ENCODE measurements at places on chromosomes 1 and 21.

DNA sequence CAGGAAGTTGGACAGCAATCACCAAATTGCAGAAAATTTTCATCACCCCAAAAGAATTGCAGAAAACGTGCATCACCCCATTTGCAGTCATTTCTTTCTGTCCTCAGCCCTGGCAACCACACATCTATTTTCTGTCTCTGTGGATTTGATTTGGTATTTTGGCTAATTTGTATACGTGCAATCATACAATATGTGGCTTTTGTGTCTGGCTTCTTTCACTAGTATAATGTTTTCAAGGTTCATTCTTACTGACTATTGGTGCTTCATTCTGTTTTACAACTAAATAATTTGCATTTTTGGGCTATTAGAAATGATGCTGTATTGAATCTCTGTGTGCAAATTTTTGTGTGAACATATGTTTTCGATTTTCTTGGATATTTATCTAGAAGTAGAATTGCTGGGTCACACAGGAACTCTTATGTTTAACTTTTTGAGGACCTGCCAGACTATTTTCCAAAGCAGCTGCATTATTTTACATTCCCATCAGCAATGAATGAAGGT, 24.8 kb upstream of the PRDM2 start:
- DNase-seq: no peak

- DNase-seq: no peak
Observed at GRCh38 chr1:109539676-109540075, at the start of gene GPR61. Gene GPR61, plus strand, starts transcription at chr1:109539872. Its CDS starts 3,151 bp downstream, at chr1:109543023.

DNA sequence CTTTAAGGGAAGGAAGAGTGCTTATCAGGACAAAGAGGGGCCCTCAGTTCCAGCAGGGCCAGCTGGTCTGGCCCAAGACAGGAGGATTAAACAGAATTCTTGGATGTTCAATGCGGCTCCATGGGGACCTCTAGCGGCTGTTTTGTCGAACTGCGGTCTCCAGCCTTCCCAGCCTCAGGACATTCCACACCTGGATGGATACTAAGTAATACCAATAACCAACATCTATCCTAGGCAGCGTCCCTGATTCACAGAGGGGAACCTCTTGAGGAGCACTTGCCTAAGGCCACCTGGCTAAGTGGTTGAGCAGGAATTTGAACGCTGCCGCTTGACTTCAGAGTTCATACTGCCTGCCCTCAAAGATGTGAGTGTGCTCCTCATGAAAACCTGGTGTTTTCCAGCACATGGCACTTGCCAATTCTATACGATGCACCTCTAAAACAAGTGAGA, 15.5 kb upstream of the CD247 start:
- DNase-seq: peak; percentile 88

DNA sequence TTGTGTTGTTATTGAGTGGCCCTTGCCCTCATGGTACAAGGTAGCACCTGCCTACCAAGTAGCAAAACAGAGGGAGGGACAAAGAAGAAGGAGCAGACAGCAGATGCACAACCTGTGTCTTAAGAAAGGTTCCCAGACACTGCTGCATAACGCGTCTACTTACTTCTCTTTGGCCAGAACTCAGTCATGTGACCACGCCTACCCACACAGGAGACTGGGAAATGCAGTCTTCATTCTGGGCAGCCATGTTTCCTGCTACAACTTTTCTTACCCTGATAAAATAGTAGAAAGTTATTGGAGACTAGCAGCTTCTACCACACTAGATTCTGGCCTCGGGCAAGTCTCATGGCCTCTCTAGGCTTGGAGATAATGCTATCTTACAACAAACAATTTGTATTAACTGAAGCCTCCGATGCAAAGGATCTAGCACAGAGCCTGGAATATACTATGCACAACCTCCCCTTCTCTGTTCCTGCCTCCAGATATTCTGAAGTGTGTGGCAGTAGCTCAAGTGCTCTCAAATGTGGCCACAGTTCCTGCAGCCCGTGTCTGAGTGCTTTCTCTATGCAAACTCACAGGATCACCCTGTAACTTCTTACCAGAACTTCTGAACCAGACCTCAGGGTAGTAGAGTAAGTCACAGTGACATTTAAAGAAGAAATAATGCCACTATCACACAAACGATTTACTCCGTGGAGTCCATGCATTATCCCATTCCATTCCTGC, 34.1 kb upstream of the BTG2 start:
- DNase-seq: no peak

DNA sequence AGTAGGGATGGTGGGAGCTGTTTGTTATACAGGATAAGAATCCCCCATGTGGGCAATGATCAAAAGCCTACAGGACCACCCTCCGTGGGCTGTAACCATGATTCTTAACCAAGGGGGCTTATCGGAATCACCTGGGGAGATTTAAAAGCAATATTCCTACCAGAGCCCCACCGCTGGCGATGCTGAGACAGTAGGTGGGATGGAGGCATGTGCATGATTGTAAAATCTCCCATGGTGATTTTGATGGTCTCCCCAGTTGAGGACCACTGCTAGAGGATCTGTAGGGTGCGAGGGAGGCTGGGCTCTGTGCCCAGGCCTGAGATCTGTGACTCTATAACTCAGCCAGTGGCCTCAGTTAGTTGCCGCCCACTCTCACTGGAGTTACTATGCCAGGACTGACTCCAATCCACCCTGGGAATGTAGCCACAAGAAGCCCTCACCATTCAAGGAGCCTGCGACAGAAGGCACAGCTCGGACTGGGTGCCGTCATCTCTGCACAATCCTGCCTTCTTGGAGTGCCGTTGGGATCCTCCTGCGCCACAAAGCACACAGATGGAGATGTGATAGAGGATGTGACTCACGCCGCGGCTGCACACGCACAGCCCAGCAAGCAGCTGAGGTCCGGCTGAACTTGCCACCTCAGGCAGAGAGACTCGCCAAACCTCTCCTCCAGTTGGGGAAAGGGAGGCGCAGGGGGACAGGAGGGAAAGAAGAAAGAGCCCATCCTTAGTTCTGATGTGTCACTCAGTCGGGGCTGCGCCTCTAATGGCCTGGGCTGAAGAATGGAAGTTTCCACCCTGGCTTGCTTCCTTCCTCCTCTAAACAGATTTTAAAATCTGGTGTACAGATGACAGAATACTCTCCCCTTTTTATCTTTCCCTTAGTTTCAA, 26.5 kb downstream of the AKNAD1 start:
- DNase-seq: no peak

DNA sequence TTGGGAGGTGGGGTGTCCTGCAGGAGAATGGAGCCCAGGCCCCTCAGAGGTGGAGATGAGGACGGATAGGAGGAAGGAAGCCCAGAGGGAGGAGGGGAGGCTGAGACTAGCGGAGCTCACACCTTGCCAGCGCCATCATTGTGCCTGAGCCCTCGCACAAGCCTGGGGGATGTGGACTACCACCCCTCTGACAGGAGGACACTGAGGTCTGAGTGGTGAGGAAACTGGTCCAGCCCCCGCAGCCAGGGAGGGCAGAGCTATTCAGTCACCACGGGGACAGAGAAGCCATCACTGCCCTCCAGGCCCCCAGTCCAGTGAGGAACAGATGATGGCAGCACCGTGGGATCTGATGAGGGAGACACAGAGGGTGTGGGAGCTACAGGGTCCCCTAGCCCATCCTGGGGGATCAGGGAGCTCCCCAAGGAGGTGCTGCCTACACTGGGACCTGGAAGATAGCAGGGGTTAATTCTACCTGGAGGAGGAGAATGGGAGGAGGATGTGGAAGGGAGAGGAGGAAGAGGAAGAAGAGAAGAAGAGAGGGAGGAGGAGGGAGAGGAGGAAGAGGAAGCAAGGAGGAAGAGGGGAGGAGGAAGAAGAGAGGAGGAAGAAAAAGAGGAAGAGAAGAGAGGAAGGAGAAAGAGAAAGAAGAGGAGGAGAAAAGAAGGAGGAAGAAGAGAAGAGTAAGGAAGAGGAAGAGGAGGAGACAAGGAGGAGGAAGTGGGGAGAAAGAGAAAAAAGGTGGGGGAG, 31.0 kb downstream of the MATN1 start:
- DNase-seq: no peak

GRCh38 chr1:153649863-153650235, 8.7 kb upstream of the SNAPIN start:
- no peak for DNase-seq
